Hepatocyte (in vitro differentiated cells): ENCODE measurements at places on chromosomes 6 and 20. TPM values are rescaled to one million over a fixed set of nuclear protein-coding genes. Genes with fewer than 3 reads are reported as not detected.

The C6orf132 gene
- total RNA-seq = 11.6 and 12.5 TPM in 2 replicates

The NKAIN2 gene
- total RNA-seq = 1.3 and 2.6 TPM in 2 replicates

- DNase-seq = no peak
Observed at GRCh38 chr20:25318471-25319240, 70.8 kb downstream of the PYGB start.

GRCh38 chr6:106732376-106732940 lies 103.1 kb downstream of the QRSL1 start:
- DNase-seq = no peak

- no peak for DNase-seq
Observed at GRCh38 chr6:82959385-82959941, 106.2 kb downstream of the UBE3D start.
